ENCODE measurements at places on chromosomes 3 and 15. TPM values are rescaled to one million over a fixed set of nuclear protein-coding genes. Genes with fewer than 3 reads are reported as not detected.

DNA sequence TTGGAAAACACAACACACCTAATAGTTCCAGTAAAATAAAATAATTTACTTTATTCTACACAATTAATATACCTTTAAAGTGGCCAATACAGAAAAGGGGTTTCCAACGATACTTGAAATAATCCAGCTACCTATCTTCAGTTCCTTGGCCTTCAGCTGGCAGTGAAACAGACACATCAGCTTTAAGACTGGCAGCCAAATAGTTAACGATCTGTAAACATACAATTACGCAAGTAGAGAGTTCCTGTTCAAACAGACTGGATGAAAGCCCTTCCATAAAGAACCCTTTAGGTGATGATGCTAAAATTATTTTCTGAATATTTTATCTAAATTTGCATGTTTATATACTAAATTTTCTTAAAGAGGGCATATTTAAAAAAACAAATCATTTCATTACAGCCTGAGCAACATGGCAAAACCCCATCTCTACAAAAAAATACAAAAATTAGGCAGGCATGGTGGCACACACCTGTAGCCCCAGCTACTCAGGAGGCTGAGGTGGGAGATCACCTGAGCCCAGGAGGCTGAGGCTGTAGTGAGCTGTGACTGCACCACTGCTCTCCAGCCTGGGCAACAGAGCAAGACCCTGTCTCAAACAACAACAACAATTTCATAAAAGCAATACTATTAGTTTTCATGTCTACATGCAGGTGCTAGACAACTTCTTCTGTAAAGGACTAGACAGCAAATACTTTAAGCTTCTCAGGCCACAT, 12.9 kb downstream of the DYNC1LI1 start:
- no peak overlapping the region for H3K27ac ChIP-seq
- no peak for DNase-seq
- no peaks in the 10 kb centered on the region for H3K4me1 ChIP-seq
- no peaks in the 10 kb centered on the region for H3K36me3 ChIP-seq

GRCh38 chr3:58560771-58561311, 16.4 kb downstream of the FAM107A start:
- no peaks in the 10 kb centered on the region for H3K36me3 ChIP-seq
- H3K27ac ChIP-seq, result peak overlapping the region; percentile 71
- H3K4me1 ChIP-seq, result peaks cover 3% of the 10 kb centered on the region
- H3K4me3 ChIP-seq, result no peak overlapping the region

DNA sequence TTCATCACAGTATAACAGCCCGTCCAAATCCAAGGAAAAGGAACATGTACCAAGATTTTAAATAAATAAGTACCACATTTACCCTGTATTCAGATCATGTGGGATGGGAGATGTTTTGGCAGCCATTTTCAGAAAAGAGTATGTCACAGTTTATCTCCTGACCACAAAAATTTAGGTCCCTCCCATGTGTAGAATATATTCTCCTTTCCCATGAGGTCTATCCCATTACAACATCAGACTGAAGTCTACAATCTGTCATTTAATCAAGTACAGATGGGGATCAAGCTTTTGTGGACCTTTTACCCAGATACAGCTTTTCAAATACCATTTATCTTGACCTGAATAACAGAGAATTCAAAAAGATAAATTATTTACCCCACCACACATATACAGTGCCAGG, 444.5 kb downstream of the PLOD2 start:
- DNase-seq, result no peak
- H3K4me3 ChIP-seq, result no peak overlapping the region
- H3K4me1 ChIP-seq, result no peaks in the 10 kb centered on the region
- no peaks in the 10 kb centered on the region for H3K27me3 ChIP-seq

DNA sequence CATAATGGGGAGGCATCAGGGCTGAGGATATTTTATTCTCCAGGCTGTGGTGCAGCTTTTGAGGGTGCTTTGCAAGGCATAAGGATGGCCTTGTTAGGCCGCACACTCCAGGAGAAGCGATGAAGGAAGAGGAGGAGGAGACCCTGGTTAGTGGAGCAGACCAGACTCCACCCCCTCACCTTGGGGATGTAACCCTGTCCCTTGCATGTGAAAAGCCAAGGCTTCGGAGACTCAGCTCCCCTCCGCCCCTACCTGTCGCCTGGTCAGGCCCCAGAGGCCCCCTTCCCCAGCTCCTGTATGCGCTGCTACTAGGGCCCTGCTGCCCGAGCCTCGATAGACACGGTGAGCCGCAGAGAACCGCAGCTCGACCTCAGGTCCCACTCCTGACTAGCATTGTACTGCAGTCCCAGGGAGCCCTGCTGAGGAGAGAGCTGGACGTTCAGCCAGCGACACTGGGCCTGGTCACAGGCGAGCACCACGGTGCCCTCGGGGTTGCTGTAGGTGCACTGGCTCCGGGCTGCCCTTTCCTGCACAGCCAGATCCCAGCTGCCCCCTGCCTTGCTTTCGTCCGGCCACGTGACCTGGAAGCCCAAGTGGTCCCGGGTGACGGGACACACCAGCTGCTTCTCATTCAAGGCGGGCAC, 10.2 kb downstream of the CPN2 start:
- H3K27ac ChIP-seq, result no peak overlapping the region
- H3K27me3 ChIP-seq, result no peaks in the 10 kb centered on the region
- H3K36me3 ChIP-seq, result no peaks in the 10 kb centered on the region
- H3K4me1 ChIP-seq, result 0 out of 2 replicates have a peak, but pooled peaks cover 2% of the 10 kb centered on the region
- no peak overlapping the region for H3K4me3 ChIP-seq
- DNase-seq, result no peak

CLN6 gene
- 62.2 TPM for total RNA-seq

Measured in SJCRH30 (cell line).